ENCODE measurements at places on chromosomes 1 and 21.

GRCh38 chr1:51661081-51661518, 44.2 kb downstream of the OSBPL9 start:
- DNase-seq, result no peak

DNA sequence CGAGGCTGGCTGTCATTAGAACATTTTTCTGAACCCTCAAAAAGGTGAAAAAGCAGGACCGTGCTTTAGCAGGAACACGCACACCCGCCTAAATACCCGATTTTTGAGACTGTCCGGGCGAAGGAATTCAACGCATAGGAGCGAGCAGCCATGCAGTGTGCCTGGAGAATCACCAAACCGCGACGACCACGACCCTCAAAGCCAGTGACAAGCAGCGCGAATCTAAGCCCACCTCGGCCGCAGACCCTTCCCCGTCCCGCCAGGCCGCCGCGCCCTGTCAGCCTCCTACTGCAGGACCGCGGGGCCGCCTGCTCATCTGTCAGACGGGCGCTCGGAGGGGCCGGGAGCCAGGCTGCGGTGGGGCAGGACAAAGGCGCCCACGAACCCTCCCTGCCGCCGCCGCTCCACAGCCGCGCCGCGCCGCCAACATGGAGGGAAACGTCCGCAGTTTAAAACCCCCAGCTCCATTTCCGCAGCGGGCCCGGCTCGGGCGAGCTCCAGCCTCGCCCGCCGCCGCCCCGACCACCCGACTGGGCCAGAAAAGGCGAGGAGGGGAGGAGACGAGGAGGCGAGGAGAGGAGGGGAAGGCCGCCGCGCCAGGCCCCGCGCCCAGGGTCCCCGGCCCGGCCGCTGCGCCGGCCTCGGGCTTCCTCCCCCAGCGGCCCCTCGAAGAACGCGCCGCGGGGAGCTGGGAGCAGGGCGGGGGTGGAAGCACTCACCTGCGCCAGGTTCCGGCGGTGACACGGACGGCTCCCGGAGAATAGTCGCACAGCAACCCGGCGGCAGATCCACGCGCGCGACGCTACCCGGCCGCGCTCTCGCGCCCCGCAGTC, at the start of gene LBR:
TSS of gene LBR (minus strand) at position 804 of the 833 bp plus-strand sequence. CDS start 3,963 bp downstream, outside the sequence.
- DNase-seq, result no peak

DNA sequence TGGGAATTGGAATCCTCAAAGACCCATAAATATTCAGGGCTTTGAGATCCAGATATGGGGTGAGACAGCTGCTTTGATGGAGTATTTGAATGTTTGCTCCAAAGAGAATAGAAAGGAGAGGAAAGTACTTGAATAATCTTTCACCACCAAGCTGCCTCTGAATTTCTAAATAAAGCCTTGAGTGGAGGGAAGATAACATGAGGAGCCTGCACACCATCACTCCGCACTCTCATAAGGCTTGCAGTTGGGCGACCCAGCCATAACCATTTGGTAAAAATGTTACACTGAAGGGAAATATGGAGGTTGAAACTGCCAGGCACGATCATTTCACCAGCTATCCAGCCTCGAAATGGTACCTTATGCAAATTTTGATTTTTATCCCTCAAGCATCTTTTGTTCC, 38.4 kb downstream of the VCAM1 start:
- no peak for DNase-seq

- no peak for DNase-seq
These were observed 32.1 kb downstream of the URB2 start for GRCh38 chr1:229657993-229658755.

- no peak for DNase-seq
These were observed 13.8 kb upstream of the SIM2 start for GRCh38 chr21:36684957-36685714.

DNA sequence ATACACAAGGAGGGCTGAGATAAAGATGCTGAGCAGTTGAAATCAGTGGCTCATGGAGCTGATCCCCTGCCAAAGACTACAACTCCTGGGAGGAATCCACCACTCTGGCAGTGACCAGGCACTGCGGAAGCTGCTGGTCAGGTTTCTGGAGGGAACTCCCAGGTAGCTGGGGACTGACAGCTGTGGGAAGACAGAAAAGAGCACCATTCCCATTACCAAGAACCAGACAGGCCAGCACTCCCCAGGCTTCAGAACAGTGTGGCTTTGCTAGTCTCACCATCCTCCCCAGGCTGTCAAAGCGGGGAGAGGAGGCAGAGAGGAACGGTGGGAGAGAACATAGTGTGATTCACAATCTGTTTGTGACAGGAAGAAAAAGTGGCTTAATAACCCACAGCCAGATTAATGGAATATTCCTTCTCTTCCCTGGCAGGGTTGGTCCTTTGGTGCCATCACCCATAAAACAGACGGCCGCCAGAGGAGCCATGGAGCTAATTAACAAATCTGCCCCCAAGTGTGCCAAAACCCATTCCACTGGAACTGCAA, 92.1 kb downstream of the MAB21L3 start:
- no peak for DNase-seq

DNA sequence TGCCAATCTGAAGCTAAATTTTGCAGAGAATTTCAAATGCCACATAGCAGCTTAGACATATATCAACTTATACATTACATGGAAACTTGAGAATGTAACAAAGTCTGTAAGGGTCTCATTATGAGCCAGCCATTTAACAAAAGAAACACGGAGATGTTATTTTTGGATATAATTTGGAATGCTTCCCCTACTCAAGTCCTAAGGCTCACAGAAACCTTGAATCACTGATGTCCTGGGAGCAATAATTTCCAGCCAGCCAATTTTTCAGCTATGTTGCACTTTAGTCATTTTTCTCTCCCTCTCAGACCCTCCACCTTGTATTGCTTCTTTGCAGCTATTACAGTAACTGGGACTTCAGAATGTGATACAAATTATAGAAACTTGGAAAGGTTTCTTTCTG, 56.9 kb downstream of the EIF2B3 start:
- no peak for DNase-seq

DNA sequence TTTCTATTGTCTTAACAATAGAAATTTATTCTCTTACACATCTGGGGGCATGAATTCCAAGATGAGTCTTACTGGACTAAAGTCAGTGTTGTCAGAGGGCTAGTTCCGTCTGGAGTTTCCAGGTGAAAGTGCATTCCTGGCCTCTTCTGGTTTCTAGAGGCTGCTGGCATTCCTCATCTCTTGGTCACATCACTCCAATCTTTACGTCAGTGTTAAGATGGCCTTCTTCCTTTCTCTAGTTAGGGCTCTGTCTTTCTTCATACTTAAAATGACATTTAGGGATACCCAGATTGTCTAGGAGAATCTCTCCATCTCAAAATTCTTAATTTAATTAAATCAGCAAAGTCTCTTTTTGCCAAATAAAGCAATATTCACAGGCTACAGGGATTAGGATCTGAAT, 13.3 kb upstream of the PDC start:
- no peak for DNase-seq

- DNase-seq, result peak; percentile 35
These were observed 3.9 kb upstream of the KCNJ9 start for GRCh38 chr1:160077486-160077885.

GRCh38 chr1:20089328-20090077, 19.5 kb downstream of the PLA2G5 start:
- DNase-seq, result no peak

DNA sequence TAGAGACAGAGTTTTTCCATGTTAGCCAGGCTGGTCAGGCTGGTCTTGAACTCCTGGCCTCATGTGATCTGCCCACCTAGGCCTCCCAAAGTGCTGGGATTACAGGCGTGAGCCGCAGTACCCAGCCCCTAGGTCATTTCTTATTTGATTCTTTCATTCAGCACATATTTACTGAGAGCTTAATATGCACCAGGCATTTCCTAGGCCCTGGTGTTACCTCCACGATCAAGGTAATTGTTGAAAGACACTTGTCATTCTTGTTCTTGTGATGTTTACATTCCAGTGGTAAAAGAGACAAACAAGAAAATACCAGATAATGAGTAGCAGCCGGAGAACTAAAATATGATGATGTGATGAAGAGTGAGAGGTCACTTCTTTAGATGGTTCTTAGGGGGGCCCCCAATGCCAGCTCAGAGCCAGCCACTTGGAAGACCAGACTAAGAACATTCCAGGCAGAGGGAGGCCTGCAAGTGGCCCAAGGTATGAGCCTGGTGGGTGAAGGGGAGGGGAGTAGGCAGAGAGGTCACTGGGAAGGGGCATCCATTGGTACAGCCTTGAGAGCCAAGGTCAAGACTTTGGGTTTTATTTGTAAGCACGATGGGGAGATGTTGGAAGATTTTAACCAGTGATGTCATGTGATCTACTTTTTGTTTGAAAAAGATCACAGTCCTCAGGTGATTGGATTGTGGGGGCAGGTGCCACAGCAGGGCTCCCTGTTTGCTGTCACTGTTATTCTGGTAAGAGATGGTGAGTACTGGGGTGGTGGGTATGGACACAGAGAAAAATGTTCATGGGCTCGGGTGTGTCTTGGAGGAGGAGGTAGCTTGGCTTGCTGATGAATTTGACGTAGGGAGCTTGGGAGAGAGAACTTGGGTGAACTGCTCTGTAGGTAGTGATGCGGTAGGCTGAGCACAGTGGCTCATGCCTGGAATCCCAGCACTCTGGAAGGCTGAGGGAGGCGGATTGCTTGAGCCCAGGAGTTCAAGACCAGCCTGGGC, 18.7 kb downstream of the UBE2Q1 start:
- no peak for DNase-seq

DNA sequence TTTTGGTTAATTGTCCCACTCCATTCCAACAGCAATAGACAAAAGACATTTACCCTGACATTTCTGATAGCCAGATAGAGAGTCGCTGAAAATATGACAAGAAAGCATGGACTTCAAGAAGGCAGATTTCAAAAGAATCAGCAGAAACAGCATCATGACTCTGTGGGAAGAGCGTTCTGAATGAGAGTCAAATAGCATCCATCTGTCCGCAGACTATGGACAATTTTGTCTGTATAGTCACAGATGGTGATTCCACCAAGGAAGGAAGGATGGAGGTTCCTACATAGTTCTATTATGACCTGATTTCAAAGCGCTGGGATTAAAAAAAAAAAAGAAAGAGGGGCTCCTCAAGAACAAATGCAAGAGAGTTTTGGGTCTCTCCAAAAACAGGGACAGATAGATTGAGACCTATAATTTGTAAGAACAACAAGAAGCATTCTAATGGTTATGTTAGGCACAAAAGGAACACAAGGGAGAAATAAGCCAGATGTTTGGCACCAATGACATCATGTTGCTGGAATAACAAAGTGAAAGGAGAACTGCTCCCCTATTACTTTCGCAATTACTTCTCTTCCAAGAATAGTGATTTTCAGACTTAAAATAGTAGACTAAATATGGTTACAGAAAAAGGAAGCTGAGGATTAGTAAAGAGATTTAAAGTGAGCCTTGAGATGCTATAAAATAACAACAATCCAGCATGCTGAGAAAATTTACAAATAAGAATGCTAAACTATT, 28.5 kb downstream of the NIBAN1 start:
- peak; percentile 73 for DNase-seq

DNA sequence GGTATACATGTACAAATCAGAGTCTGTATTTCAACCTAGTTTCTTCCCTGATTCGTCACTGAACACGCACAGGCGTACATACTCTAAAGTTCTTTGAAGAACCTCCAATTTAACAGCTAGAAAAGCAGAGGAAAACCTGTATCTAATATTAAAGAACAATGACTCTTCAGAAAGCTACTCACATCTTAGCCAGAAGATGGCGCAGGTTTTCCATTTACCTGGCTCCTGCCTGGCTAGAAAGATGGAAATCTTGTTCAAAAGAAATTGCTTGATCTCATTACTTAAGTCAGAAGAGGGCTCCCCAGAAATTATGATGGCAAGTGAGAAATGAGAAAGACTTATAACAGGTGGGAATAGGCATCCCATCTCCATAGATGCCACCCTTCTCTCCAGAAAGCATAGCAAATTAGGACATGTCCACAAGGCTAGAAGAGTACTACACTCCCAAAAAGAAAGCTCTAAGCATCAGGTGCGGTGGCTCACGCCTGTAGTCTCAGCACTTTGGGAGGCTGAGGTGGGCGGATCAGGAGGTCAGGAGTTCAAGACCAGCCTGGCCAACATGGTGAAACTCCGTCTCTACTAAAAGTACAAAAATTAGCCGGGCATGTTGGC, 19.0 kb upstream of the L1TD1 start:
- DNase-seq, result peak; percentile 40

DNA sequence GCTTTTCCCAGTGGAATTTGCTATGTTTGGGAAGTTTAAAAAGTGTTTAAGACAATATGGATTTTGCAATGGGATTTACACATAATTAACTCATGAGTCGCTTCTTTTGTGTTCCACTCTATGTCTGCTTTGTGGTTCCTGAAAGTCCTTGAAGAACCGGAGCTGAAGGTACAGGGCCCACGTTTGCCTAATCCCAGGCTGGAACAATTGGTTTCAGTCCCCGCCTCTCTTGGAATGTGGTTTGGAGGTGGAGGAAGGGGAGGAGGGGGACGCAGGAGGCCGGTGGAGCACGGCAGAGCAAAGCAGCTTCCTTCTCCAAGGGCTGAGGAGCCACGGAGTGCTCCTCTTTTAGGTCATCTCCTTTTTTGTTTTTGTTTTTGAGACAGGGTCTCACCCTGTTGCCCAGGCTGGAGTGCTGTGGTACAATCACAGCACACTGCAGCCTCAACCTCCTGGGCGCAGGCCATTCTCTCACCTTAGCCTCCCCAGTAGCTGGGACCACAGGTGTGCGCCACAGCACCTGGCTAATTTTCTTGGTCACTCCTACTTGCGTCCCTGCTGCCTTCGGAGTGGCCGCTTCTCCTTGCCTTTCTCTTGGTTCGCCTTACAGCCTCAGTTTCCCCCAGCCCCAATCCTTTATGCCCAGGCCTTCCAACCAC, 129.5 kb upstream of the ERRFI1 start:
- no peak for DNase-seq

DNA sequence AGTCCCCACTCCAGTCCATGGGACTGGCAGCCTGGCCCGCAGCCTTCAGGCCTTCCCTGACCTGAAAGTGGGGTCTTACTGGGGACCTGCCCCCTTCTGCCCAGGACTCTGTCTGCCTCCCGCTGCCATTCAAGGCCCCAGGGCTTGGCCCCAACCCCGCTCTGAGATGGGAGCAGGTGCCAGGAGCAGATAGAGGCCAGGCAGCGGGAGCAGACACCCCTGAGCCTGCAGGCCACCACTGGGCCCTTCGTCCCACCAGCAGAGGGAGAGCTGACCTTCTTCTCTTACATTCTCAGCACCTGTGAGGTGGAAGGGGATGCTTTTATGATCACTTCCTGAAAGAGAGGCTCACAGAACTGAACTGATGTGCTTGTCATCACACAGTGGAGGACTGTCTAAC, 62.2 kb upstream of the TINAGL1 start:
- no peak for DNase-seq

- peak; percentile 39 for DNase-seq
These were observed 138.0 kb upstream of the SAMSN1 start for GRCh38 chr21:14684071-14684470.

Data from CD14-positive monocyte (primary cell).